ENCODE measurements at places on chromosomes 7 and 10.

DNA sequence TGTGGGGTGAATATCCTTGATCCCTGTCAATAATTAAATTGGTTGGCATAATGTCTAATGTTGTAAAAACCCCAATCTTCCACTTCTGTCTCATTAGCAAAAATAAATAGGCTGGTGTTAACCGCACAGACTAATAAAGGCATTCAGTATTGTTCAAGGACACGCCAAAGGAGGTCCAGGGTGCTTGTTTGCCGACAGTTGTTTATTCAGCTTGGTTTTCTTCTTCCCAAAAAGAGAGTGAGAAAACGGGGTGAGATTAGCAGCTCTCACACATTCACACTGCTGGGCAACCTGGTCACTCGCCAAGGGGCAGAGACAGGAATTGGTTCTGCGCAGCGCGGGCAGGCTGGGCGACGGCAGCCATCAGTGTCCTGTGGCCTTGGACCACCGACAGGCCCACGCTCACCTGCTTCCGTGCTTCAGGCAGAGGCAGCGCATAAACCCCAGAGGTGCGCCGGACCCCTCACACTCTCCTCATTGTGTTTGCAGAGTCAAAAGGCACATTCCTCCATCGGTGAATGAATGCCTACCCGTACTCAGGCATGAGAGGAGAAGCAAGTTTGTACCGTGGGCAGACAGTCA lies 26.2 kb upstream of the LMBR1 start:
- no peak for DNase-seq

- DNase-seq, result no peak
These were observed 105.9 kb upstream of the EEPD1 start for GRCh38 chr7:36047091-36047658.

- no peak for DNase-seq
These were observed 139.8 kb downstream of the ARHGAP22 start for GRCh38 chr10:48464871-48465736.

DNA sequence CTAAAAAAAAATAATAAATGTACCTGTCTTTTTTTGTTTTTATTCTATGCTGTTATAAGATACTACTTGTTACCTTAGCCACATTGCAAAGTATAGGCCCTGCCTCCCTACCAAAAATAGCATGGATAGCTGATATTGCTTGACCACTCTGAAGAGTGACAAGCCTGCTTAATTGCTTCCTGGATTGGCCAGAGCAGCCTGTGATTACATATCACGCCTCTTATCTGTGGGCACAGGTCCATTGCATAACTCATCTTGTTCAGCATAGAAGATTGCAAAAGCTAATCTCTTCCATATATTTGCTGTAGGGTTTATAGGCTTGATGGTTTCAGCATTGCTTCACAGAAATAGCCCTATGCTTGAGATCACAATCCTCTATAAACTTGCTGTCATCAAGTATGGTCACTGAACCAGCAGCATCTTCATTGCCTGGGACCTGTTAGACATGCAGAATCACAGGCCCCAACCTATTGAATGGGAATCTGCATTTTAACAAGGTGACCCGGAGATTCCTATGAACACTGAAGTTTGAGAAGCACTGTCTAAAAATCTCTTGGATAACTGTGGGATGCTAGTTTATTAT lies 280.8 kb upstream of the CDC14C start:
- DNase-seq, result no peak

DNA sequence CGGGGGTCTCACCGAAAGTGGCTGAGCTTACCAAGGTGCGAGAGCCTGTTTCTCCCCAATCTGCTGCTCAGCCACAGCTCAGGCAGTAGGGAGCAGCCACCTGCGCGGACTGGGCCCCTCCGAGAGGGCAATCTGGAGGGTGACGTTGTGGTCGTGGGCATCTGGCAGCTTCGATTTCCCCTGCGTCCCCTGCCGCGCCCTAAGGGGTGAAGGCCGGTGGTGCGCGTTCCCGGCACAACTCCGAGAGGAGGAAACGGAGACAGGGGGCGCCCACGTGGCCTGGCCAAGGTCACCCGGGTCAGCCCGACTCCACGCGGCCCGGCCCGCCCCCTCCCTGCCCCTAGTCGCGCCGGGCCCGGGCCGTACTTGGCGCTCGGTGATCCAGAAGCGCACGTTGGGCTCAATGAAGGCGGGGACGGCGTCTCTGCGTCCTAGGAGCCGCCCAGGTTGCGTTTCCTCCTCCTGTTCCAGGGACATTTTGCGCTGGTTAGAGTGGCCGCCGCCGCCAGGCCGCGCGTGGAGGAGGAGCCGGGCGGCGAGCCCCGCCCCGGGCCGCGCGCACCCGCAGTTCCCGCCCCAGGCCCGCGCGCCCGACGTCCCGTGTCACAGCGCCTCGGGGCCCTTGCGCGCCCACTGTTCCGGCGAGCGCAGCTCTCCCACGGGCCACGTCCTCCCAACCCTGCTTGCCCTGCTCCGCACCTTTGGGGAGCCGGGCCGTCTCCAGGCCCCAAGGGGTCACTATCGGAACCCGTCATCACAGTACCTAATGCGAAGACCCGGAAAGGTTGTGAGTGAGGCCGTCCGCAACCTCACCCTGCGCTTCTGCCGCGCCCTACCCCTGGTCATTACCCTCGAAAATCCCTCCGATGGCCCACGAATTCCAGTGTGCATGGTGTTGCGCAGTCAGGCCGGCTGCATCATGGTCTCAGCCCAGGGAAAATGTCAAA lies at the start of gene SFXN4:
Gene SFXN4 (minus strand): TSS at position 544 of the 947 bp plus-strand sequence. CDS start 67 bp downstream, at position 477.
- peak; percentile 73 for DNase-seq

DNA sequence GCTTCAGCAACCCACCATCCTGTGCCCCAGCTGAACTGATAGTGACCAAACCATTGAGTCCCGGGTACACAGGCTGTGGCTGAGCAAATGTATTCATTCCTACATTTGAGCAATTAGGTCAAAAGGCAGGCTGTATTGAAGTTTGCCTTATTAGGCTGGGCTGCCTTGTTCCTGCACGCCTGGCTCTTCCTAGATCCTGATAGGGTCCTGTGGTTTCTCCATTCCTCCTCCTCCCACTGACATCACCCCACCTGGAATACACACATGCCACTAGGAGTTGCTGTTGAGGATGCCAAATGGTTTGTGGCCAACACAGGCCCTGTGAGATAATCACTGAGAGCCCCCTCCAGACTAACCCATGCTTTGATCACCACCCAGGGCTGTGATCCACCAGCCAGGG lies 66.4 kb upstream of the FGFR2 start:
- DNase-seq, result no peak

DNA sequence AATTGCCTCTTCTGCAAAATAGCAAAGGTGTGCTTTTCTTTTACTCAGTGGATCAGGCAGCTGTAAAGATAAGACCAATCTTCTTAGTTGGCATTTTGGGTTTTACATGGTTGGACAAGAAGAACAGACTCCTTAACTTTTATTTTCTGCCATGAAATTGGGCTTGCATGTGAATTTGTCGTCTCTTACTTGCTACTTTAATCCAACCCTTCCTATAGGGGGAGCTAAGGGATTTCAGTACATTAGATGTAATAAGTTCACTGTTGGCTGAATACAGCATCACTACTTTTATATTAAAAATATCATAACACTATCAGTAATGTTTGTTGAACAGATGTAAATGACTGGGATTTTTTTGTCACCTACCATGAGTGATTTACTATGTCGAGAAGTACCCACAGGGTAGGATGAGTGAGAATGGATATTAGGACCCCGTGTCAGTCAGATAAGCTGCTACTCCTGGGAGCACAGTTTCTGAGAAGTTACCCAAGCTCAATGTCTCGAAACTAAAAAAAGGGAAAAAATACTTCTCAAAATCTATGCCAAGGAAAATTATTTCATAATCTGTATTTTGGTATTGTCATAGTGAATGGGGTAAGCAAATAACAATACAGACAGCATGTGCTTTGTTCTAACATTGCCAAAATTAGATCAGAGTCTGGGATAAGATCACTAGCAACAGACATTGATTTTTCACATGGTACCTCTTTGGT lies 127.4 kb upstream of the AGR3 start:
- no peak for DNase-seq

GRCh38 chr10:67257018-67257417 lies 331.2 kb downstream of the LRRTM3 start:
- no peak for DNase-seq

DNA sequence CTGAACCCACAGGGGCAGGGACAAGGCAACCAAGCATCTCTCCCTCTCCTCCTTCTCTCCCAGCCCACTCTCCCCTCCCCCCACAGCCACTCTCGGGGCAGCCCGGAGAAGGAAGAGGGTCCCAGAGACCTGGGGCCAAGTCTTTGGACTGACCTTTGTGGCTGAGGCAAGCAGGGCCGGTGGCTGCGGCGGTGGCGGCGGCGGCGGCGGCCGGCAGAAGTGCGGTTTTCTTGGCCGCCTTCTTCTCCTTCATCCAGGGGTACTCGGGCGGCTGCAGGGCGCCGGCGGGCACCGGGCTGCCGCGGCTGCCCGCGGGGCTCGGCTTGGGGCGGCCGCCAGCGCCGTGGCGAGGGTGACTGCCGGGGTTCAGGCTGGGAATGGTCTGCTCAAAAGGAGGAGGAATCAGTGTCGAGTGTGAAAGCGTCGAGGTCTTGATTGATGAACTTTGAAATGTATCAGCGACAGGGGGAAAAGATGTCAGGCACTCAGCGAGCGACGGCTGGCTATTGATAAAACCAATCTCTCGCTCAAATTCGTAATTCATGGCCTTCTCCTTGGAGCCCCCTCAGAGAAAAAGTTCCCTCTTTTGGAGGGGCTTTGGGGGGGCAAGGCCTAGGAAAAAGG lies 414 bp downstream of the HOXA2 start:
- DNase-seq, result no peak

DNA sequence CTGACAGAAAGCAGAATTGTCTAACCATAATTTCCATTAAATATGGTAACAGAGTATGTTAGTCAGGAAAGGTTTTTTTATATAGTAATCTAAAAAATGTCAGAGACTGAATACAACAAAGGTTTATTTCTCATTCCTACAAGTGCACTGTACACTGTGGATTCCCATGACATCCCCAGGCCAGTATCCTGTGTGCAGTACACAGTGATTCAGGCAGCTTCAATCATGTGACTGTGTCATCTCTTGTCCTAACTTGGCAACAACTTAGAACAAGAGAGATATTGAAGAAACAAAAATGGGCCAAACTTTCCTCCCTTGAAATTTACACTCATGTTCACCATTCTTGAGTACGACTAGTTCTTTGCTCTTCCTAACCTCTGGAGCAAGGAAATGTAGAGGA lies 189.8 kb upstream of the SEMA3A start:
- no peak for DNase-seq

DNA sequence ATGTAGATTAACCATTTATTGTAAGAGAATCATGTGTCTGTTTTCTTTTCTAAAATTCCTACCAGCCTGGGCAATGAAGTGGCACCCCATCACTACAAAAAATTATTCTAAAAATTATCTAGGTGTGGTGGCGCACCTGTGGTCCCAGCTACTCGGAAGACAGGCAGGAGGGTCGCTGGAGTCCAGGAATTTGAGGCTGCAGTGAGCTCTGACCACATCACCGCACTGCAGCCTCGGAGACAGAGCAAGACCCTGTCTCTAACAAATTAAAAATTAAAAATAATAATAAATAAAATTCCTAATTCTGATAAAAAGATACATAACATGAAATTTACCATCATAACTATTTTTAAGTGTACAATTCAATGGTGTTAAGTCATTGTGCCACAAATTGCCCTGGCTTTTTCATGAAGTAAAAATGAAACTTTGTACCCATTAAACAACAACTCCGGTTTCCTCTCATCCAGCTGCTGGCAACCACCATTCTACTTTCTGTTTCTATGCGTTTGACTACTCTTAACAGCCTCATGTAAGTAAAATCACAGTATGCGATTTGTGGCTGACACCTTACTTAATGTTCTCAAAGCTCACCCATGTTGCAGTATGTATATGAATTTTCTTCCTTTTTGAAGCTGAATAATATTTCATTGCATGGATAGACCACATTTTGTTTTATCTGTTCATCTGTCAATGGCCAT lies 20.6 kb upstream of the USP6NL start:
- DNase-seq, result no peak

DNA sequence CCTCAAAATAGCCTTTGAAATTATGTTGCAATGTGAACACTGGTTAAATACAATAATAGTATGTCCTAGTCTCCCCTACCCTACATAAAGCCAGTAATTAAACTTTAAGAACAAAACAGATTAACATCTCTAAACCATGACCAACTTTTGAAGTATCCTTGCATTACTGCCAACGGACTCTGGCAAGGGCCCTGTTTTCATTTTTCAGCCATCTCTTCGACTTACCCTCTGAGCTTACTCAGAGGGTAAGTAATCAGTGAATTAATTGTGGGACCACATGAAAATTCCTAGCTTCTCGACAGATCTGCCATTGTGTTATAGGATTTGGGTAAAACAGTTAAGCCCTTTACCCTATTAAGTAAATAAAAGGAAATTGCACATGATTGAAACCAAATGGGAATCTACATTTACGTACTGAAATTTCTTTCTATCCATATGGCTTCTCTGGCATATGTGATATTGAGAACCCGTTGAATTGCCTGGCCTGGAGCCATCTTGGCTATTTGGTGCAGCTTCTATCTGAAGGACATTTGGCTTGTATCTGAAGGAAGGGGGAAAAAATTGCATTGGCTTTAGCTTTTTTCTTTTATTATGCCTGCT lies 39.6 kb downstream of the DYNC1I1 start:
- DNase-seq, result no peak

- DNase-seq, result no peak
These were observed 6.9 kb downstream of the ITPRIP start for GRCh38 chr10:104331208-104331838.

DNA sequence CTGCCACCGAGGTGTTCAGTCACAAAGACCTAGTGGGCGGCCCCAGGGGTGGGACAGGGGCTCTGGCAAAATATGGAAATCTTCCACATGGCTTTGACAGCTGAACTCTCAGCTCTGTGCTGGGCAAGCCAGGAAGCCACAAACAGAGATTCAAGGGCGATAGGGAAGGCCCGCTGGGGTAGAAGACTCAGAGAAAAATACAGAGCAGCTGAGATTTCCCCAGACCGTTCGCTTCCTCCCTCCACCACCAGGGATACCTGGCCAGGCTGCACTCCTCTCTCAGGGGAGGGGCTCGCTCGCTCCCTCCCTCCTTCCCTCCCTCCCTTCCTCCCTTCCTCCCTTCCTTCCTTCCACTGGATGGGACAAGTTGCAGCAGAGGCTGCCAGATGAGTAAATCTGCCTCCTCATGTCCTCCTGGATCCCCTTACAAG lies 260.5 kb downstream of the PRPF18 start:
- no peak for DNase-seq

DNA sequence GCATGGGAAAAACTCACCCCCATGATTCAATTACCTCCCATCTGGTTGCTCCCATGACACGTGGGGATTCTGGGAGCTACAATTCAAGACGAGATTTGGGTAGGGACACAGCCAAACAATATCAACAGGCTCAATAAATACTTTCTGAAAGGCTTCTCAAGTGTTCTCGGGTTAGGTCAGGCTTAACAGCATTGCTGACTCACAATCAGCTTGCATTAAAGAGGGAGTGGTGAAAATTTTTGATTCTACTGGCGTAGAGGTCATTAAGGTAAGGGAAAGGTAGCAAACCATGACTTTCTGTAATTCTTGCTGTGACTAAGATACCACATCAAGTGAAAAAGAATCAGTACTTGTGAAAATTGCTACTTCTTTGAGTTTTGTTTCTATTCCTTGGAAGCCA lies 126.4 kb downstream of the JCAD start:
- no peak for DNase-seq

Measured in stimulated activated CD4-positive, alpha-beta T cell treated with anti-CD3 and anti-CD28 coated beads, Interleukin-15, amount 100 ng/mL, for 1 hour (primary cell).